Thoracic aorta endothelial cell (primary cell): ENCODE measurements at places on chromosomes 7 and 10. TPM values are rescaled to one million over a fixed set of nuclear protein-coding genes. Genes with fewer than 3 reads are reported as not detected.

Gene SPDYE2
- not detected in 2 replicates for total RNA-seq

Gene SLC18A3
- not detected in 2 replicates for total RNA-seq

Gene LOXL4
- 1.2 and 1.6 TPM in 2 replicates for total RNA-seq

Gene COL28A1
- not detected in 2 replicates for total RNA-seq

Gene SYCE1
- 0.14 TPM in 1 of 2 replicates, not detected in the other for total RNA-seq

Gene FAM25A
- not detected in 2 replicates for total RNA-seq

Gene GPR141
- total RNA-seq = not detected in 2 replicates

Gene RSPH10B
- total RNA-seq = 0.53 TPM in 1 of 2 replicates, not detected in the other

Gene MMP21
- 0.13 TPM in 1 of 2 replicates, not detected in the other for total RNA-seq

Gene CLIP2
- 25.5 and 27.7 TPM in 2 replicates for total RNA-seq

Gene HOXA3
- total RNA-seq = 1.1 and 1.9 TPM in 2 replicates

Gene IRF5
- total RNA-seq = 0.66 and 1.4 TPM in 2 replicates

Gene JAKMIP3
- under 0.01 TPM in 2 replicates for total RNA-seq

Gene PTN
- 0.07 and 0.27 TPM in 2 replicates for total RNA-seq

Gene DENND2A
- not detected in 2 replicates for total RNA-seq

Gene ASAH2B
- total RNA-seq = 3.4 and 4.4 TPM in 2 replicates

Gene VAX1
- total RNA-seq = not detected in 2 replicates

Gene HGF
- 1.7 and 7.5 TPM in 2 replicates for total RNA-seq

Gene LIPN
- not detected in 2 replicates for total RNA-seq

Gene PAPOLB
- 0.22 and 0.27 TPM in 2 replicates for total RNA-seq

Gene MYOZ1
- not detected in 2 replicates for total RNA-seq

Gene BHLHA15
- 1.1 and 1.4 TPM in 2 replicates for total RNA-seq

Gene RBM48
- 11.4 and 13.6 TPM in 2 replicates for total RNA-seq

Gene TAS2R4
- 1.1 and 1.7 TPM in 2 replicates for total RNA-seq
